ENCODE measurements at places on chromosomes 2 and 18. TPM values are rescaled to one million over a fixed set of nuclear protein-coding genes. Genes with fewer than 3 reads are reported as not detected.

The KRTCAP3 gene
- total RNA-seq: 65.7 TPM

The CHST9 gene
- not detected for total RNA-seq

The GREB1 gene
- 6.2 TPM for total RNA-seq

The TUBA4B gene
- not detected for total RNA-seq

The SERPINE2 gene
- total RNA-seq: 93.3 TPM

- H3K36me3 ChIP-seq: no peaks in the 10 kb centered on the region
- H3K4me3 ChIP-seq: no peak overlapping the region
- no peak for DNase-seq
- no peaks in the 10 kb centered on the region for H3K4me1 ChIP-seq
- no peak overlapping the region for H3K27ac ChIP-seq
- H3K27me3 ChIP-seq: peaks cover 49% of the 10 kb centered on the region
These were observed 6.8 kb downstream of the RESP18 start for GRCh38 chr2:219325657-219326315.

- H3K4me3 ChIP-seq: no peak overlapping the region
- peaks cover 28% of the 10 kb centered on the region for H3K27me3 ChIP-seq
- no peaks in the 10 kb centered on the region for H3K4me1 ChIP-seq
- DNase-seq: no peak
These were observed 172.7 kb upstream of the FHL2 start for GRCh38 chr2:105571445-105571987.

- H3K27ac ChIP-seq: no peak overlapping the region
- no peaks in the 10 kb centered on the region for H3K27me3 ChIP-seq
These were observed 48.5 kb upstream of the IKZF2 start for GRCh38 chr2:213199871-213200270.

DNA sequence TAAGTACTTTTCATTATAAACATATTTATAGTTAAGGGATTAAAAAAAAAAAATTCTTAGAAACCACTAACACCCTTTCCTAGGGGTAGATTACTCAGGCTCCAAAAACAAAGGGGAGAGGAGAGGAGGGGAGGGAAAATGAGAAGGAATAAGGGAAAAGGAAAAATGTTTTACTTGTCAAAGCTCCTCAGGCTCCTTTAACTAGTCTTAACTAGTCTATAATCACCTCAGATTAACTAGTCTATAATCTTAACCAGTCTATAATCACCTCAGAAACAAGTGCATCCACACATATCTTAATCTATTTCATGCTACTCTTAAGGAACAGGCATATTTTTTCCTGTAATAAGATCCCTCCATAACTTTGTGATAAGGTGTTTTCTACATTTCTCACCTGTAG, 76.4 kb downstream of the KANSL1L start:
- H3K4me3 ChIP-seq: no peak overlapping the region
- H3K4me1 ChIP-seq: no peaks in the 10 kb centered on the region
- H3K36me3 ChIP-seq: no peaks in the 10 kb centered on the region
- no peak overlapping the region for H3K27ac ChIP-seq
- no peak for DNase-seq

DNA sequence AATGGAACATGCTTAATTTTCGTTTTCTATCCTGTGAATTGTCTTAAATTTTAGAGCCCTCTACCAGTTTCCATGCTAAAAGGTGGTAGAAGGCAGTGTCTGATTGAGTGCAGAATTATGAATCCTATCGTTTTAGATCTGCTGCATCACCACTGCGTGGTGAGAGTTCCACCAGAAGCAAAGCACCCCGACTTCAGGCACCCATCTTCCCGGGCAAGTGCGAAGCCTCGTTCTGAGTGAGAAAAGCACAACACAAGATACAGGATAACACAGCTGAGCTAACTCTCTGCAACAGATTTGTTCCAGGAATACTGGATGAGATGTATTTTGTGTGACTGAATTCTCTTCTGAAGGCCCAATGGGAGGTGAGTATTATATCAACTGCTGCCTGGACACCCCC, 471.5 kb downstream of the EIPR1 start:
- H3K27ac ChIP-seq: no peak overlapping the region
- DNase-seq: no peak
- H3K36me3 ChIP-seq: no peaks in the 10 kb centered on the region
- H3K4me1 ChIP-seq: no peaks in the 10 kb centered on the region
- no peak overlapping the region for H3K4me3 ChIP-seq
- peaks cover 4% of the 10 kb centered on the region for H3K27me3 ChIP-seq

GRCh38 chr18:59050661-59051057, 89.0 kb upstream of the SEC11C start:
- no peaks in the 10 kb centered on the region for H3K4me1 ChIP-seq
- H3K36me3 ChIP-seq: no peaks in the 10 kb centered on the region
- DNase-seq: no peak
- H3K4me3 ChIP-seq: no peak overlapping the region
- peaks cover 43% of the 10 kb centered on the region for H3K27me3 ChIP-seq

DNA sequence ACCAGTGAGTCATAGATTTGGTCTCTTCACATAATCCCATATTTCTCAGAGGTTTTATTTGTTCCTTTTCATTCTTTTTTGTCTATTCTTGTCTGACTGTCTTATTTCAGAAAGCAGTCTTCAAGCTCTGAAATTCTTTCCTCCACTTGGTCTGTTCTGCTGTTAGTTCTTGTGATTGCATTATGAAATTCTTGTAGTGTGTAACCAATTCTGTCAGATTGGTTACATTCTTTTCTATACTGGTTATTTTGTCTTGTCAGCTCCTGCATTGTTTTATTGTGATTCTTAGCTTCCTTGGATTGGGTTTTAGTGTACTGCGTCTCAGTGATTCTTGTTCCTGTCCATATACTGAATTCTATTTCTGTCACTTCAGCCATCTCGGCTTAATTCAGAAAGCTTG, 18.6 kb downstream of the EHBP1 start:
- peak overlapping the region; percentile 49 for H3K27ac ChIP-seq
- no peak for DNase-seq
- no peaks in the 10 kb centered on the region for H3K36me3 ChIP-seq
- no peaks in the 10 kb centered on the region for H3K27me3 ChIP-seq
- H3K4me3 ChIP-seq: no peak overlapping the region

- H3K36me3 ChIP-seq: no peaks in the 10 kb centered on the region
- no peak overlapping the region for H3K27ac ChIP-seq
- DNase-seq: no peak
- no peaks in the 10 kb centered on the region for H3K27me3 ChIP-seq
These were observed 6.2 kb downstream of the ZAP70 start for GRCh38 chr2:97719362-97720155.

- H3K4me1 ChIP-seq: no peaks in the 10 kb centered on the region
- H3K27ac ChIP-seq: no peak overlapping the region
- no peaks in the 10 kb centered on the region for H3K36me3 ChIP-seq
- DNase-seq: no peak
These were observed 23.4 kb downstream of the ZAP70 start for GRCh38 chr2:97736608-97737330.

- H3K27me3 ChIP-seq: no peaks in the 10 kb centered on the region
- no peak for DNase-seq
- H3K4me1 ChIP-seq: no peaks in the 10 kb centered on the region
- no peaks in the 10 kb centered on the region for H3K36me3 ChIP-seq
These were observed 292.1 kb upstream of the FBXO11 start for GRCh38 chr2:48198371-48198770.

DNA sequence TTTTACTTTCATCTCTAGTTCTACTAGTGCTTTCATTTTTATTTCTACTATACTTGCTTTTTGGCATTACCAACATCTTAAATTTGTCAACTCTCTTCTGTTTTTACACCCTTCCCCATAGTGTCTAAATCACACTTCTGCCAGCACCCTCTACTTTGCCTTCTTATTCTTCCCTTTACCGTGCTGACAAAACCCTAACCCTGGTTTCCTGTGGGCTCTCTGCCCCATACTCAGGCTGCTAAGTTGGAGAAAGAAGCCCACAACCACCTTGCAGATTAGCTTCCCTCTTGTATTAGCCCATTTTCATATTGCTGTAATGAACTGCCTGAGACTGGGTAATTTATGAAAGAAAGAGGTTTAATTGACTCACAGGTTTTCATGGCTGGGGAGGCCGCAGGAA, 24.8 kb downstream of the GIGYF2 start:
- H3K27me3 ChIP-seq: no peaks in the 10 kb centered on the region
- H3K4me1 ChIP-seq: no peaks in the 10 kb centered on the region
- DNase-seq: no peak
- H3K4me3 ChIP-seq: no peak overlapping the region
- no peak overlapping the region for H3K27ac ChIP-seq

GRCh38 chr2:96859099-96859649, 1.4 kb upstream of the ANKRD39 start:
- H3K36me3 ChIP-seq: peaks cover 25% of the 10 kb centered on the region
- no peak overlapping the region for H3K4me3 ChIP-seq
- H3K4me1 ChIP-seq: peaks cover 9% of the 10 kb centered on the region
- no peak for DNase-seq
- no peaks in the 10 kb centered on the region for H3K27me3 ChIP-seq

Measured in HCT116 (cell line).